ENCODE measurements at places on chromosomes 2 and 18.

GRCh38 chr18:54030434-54030833 is 194.0 kb downstream of the MBD2 start:
- DNase-seq = no peak

DNA sequence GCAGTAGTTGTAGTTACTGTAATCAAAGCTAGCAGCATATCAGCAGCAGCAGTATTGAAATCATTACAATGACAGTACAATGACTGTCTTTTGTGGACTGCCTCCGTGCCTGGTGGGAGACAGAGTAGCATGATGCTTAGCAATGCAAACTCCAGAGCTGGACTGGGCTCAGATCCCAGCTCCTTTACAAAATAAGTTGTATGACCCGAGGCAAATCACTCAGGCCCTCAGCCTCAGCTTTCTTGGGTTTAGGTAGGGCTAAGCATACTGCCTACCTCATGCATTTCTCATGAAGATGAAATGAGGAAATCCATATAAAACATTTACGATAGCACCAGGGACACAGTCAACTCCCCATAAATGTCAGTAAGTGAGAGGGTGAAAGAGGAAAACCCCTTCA is 170.7 kb downstream of the TTC32 start:
- DNase-seq = no peak

DNA sequence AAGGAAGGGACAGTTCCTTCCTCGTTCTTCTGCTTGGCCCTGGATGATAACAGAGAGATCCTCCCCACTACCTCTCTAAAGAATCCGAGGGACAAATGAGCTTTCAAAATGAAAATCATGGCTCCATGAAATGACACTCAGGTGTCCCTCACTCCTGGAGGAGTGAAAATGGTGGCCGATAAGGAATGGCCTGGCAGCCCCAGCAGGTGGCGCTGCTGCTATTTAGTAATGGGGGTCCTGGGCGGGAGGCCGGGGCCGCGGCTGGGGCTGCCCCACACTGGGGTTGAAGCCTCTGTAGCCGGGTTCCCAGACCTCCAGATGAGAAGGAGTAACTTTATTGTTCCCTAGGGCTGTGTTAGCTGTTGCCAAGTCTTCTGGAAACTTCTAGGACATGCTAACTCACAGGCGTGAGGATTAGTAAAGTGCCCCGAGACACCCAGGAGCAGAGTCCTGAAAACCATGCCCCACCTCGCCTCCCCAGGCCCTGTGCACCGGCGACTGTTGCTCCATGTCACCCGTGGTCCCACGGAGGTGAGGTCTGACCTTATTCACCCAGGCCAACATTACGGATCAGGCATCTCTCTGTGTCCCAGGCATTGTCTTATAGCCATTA is 138.0 kb downstream of the CTIF start:
- DNase-seq = peak; percentile 61

DNA sequence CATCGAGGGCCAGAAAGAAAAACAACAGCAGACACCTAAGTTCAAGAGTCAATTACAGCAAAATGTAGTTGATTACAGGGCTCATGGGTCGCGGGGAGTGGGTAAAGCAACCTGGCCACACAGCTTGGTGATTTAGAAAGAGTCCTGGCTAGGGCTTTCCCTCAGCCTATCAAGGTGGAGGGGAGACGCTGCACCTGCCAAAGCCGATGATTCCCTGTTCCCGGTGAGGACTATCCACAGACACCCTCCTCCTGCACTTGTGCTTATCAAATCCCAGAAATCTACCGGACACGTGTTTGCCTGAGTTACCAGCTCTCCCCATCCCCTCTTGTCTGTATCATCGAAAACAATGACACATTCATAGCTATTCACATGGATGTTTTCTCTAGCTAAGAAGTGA is 7.0 kb upstream of the SOX11 start:
- no peak for DNase-seq

DNA sequence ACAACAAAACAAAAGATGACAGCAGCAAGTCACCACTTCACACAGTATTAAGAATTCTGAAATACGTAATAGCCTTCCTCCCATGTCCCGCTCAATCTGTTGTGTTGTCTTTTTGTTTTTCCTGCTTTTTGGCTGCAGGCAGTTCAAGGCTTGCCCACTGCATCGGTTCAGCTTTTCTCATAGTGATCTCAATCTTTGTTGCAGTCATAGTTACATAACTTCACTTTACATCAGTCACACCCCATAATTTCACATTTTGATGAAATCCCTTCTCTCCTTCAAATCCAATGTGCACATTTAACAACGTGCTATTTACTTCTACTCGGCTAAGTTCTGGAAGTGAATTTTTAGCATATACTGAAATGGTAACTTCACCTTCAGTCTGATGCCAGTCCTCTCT is 33.8 kb upstream of the HAAO start:
- no peak for DNase-seq

GRCh38 chr2:113111823-113112287 is 15.5 kb upstream of the IL1RN start:
- DNase-seq = no peak

DNA sequence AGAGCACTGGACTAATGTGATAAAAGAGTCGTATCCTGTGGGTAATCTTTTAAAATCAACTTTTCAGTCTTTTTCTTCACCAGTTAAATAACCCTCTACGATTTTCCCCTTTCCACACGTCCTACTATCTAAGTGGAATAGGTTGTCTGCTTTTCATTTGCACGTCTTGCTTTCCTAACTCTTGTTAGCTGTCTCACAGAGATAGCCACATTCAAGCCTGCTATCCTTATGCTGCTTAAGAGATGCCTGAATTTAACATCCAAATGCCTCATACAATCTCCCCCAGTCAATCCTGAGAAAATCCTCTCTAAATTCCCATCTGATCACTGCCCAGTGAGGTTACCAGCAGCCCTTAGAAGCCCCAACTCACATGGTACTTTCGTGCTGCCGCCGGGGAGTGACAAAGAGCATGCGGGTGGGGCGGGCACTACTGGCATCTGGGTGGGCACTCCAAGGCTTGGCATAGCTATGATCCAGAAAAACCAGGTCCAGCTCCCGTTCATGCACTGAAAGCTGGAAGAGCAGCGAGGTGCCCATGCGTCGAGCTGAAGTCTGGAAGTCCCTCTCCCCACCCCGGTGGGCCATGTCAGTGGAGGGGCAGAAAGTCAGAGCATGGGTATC is 1.5 kb downstream of the KANSL3 start:
- DNase-seq = peak; percentile 30
